ENCODE measurements at places on chromosomes 2 and 18.
A peak's percentile ranks its signal among the peaks of the same experiment; 100 is the strongest.

DNA sequence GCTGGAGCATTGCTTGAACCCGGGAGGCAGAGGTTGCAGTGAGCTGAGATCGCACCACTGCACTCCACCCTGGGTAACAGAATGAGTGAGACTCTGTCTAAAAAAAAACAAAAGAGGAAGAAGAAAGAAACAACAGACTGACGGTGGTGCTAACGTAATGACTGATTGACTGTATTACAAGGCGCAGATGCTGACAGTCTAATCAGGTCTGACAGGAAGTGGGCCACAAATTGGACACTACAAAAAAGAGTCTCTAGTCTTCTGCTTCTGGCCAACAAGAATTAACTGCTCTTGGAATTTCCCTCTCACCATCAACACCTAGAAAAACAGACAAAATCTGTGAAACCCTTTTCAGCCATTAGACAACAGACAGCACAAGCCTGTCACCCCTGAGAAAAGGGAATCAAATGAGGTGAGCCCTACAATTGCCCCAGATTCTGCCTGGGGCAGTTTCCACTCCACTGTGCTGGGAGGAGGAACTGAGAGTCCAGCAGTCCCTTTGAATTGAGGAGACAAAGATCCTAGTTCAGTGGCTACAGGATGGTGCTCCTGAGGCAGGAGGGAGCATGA lies 43.3 kb downstream of the SNED1 start:
- DNase-seq: no peak

- peak; percentile 22 for DNase-seq
These were observed 65.0 kb downstream of the ZNF385B start for GRCh38 chr2:179796213-179797007.

GRCh38 chr2:233005096-233005495 lies 8.0 kb downstream of the NGEF start:
- DNase-seq: no peak

DNA sequence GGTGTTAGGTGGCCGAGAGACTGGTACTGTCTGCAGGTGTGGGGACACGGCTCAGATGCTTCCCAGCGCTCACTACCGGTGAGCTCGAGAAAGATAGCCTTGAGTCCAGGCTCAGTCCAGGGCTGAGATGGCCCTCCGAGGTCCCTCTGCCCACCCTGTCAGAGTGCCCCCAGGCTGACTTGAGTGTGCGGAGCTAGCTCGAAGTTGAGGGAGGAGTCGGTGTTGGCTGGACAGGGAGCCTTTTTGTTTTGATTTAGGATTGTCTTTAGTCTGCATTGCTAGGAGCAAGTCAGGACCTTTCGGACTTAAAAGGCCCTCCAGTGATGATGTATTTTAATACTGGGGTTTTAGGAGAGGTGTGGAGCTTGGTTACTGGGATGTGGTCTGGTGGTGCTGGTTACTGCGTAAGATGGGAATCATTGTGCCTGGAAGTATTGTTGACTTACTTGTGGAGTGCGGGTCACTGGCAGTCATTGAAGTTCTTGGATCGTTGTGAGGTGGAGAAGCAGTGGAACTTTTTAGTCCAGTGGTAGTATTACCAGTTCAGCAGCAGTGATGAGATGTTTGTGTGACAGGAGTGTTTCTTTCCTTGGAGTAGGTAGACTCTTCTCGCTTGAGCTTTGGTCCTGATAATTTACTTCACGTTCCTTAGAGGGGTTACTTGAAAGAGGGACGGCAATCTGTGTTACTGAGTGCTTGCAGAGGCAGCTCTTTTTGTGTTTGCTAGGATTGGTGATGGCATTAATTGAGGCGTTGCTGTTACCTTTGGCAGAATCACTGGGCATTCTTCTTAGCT lies 633 bp downstream of the KIAA1328 start:
- DNase-seq: no peak

GRCh38 chr2:208781166-208781565 lies 374.6 kb downstream of the PTH2R start:
- DNase-seq: no peak
